Glutamatergic neuron (in vitro differentiated cells): ENCODE measurements at places on chromosomes 1 and 21.
A peak's percentile ranks its signal among the peaks of the same experiment; 100 is the strongest.

GRCh38 chr1:153422450-153423068 is 6.2 kb downstream of the S100A7A start:
- DNase-seq, result no peak

GRCh38 chr1:206691604-206692003 is 6.9 kb downstream of the MAPKAPK2 start:
- no peak for DNase-seq

DNA sequence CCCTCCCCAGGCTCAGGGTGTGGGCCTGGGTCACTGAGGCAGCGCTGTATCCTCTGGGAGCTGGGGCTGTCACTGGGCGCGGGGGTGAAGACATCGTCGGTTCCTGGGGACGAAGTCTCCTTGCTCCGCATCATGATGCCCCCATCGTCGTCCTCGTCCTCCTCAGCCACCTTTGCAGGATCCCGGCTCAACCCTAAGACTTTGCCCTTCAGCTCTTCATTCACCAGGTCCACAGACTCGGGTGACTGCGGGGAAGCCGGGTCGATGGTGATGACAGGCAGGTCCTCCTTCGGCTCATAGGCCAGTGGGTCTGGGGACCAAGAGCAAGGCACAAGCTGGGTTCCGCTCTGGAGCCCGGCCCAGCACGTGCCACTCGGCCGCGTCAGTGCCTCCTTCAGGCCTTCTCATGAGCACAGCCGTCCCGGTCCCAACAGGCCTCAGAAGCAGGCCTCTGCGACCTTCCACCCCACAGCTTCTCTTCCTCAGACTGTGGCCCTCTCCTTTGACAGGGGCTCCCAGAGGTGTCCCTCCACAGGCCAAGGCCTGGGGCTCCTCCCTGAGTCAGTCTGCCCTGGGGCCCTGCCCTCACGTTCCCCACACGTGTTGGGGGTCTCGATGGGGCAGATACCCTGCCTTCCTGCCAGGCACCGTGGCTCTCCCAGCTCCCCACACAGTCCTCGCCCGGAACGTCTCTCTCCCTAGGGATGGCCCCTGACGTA is 54.4 kb downstream of the SLC9A1 start:
- peak; percentile 44 for DNase-seq

DNA sequence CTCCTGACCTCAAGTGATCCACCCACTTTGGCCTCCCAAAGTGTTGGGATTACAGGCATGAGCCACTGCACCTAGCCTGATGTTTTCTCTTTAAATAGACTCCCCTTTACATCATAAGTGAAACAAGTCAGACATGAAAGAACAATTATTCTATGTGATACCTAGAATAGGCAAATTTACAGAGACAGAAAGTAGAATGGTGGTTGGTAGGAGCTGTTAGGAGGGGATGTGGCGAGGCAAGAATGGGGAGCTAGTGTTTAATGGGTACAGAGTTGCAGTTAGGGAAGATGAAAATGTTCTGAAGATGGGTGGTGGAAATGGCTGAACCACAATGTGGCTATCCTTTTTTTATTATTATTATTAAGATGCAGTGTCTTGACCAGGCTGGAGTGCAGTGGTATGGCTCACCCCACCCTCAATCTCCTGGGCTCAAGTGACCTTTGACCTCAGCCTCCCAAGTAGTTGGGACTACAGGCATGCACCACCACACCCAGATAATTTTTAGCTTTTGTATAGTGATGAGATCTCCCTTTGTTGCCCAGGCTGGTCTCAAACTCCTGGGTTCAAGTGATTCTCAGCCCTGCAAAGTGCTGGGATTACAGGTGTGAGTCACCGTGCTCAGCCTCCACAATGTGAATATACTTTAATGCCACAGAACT is 28.4 kb downstream of the ELF3 start:
- DNase-seq, result no peak

DNA sequence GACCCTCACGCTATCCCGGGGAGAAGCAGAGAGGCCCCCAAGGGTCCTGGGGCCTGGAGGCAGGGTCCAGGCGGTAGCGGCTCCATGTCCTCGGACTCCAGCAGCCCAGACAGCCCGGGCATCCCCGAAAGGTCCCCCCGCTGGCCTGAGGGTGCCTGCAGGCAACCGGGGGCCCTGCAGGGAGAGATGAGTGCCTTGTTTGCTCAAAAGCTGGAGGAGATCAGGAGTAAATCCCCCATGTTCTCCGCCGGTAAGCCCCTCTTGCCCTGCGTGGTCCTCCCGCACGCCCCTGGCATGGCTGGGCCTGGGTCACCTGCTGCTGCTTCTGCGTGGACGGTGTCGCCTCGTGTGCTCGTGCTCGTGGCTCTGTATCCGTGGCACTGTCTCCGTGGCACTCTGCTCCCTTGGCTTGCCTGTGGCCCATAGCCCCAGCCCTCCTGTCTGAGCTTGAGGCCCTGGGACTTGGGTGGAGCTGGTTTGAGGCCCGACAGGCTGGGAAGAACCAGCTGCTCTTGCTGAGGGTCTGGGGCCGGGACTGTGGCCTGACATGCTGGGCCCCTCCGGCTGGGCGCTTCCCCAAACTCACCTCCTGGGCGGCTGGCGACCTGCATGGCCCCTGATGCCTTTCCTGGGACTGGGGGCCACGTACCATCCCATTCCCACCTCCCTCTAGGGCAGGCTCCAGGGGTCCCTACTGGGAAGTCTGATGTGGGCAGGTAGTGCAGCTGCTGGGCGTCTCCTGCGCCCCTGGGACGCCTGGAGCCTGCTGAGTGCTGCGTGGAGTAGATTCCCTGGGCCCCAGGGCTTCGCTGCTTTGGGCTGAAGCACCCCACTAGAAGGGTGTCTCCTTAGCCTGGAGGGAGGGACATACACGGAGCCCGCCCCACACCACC is 23.5 kb downstream of the PANK4 start:
- DNase-seq, result no peak

GRCh38 chr21:43634618-43635017 is 24.7 kb downstream of the HSF2BP start:
- no peak for DNase-seq

- no peak for DNase-seq
Observed at GRCh38 chr21:27818847-27819246, 852.0 kb upstream of the ADAMTS5 start.

GRCh38 chr1:11501491-11501897 is 22.5 kb downstream of the DISP3 start:
- no peak for DNase-seq

- no peak for DNase-seq
Observed at GRCh38 chr1:30823627-30823968, 66.0 kb upstream of the LAPTM5 start.

- DNase-seq, result no peak
Observed at GRCh38 chr1:232123775-232124659, 497.4 kb downstream of the DISC1 start.

DNA sequence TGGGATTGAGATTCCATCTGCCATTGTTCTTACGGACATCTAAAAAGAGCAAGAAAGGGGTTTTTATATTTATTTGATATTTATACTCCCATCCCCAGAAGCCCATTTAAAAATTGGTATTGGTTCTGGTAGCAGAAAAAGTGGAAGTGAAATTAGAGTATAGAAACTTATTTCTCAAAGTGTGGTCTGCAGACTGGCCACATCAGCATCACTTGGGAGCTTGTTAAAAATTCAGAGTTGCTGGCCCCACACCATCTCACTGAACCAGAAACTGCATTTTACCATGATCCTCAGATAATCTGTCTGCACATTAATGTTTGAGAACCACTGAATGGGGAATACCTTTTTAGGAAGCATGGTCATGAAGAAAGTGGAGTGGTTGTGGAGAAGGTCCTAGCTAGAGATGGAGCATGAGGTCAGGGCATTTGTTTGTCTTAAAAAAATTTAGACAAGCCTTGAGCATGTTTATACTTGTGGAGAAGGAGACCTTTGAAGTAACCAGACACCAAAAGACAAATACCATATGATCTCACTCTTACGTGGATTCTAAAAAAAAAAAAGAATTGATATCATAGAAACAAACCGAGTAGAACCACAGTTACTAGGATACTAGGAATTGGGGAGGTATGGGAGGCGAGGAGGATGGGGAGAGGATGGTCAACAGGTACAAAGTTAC is 116.3 kb downstream of the ST6GALNAC3 start:
- no peak for DNase-seq
